Spinal cord (tissue), 10 donors: ENCODE measurements at places on chromosomes 4 and X. TPM values are rescaled to one million over a fixed set of nuclear protein-coding genes. Genes with fewer than 3 reads are reported as not detected.

RBMXL3 gene
- not detected for total RNA-seq

SPANXA1 gene
- total RNA-seq = not detected

SLIT2 gene
- 84.7 TPM for total RNA-seq

NXF3 gene
- total RNA-seq = not detected

DNA sequence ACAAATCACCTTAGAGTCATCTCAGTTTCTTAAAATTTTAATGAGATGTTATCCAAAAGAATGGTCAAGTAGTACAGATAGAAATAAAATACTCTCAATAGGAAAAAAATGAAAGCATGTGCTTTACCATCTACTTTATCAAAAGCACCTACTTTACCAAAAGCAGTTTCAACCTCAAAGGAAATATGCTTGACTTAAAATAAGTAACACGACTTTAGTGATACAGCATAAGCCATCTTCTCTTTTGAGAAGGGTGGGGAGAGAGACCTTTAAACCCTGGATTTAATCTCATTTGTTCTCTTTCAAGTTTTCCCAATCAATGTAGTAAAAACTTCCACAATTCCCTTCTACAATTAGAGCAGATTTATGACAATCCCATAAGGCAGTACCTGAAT, 26.5 kb downstream of the OTUD4 start:
- DNase-seq = no peak

- no peak for DNase-seq
These were observed 6.3 kb upstream of the SGMS2 start for GRCh38 chr4:107818301-107818910.

DNA sequence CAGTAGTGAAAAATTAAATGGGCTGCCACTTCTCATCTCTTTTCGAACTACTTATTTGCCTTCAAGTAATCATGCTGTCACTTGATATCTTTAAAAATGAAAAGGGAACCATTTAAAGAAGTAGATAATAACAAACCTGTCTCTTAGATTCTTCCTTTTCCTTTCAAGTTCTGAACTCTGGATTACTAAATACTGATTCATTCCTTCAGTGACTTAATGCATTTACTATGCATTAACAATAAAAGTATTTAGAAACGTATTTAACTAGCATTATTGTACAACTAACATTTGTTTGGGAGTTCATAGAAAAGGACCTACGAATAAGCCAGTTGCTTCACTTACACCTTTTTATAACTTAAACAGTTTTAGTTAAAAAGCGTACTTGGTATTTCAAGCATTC, 61.1 kb upstream of the RAB33B start:
- DNase-seq = no peak

DNA sequence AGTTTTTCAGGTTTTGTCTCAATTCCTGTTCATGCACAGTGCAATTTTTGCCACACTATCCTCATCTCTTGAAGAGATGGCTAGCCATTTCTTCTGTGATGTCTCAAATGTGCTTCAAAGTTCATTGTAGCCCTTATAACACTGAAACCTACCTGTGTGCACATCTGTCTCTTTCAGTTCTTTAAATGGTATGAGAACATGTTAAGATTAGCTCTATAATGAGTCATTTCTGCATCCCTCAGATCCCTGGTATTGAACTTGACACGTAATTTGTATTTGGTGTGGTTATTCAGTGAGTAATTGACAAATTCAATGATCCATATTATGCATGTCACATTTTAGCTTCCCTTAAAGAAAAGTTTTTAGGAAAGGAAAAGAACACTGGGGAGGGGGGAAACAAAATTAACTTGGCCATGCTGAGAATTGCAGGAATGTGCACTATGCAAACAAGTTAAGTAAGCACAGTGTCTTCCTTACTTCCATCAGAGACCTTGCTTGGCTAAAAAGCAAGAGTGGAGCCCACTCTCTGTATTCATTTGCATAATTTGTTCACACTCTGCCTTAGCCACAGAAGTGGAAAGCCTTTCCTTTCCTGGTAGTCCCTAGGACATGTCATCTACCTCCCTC, 659.8 kb upstream of the MAGEB2 start:
- no peak for DNase-seq

DNA sequence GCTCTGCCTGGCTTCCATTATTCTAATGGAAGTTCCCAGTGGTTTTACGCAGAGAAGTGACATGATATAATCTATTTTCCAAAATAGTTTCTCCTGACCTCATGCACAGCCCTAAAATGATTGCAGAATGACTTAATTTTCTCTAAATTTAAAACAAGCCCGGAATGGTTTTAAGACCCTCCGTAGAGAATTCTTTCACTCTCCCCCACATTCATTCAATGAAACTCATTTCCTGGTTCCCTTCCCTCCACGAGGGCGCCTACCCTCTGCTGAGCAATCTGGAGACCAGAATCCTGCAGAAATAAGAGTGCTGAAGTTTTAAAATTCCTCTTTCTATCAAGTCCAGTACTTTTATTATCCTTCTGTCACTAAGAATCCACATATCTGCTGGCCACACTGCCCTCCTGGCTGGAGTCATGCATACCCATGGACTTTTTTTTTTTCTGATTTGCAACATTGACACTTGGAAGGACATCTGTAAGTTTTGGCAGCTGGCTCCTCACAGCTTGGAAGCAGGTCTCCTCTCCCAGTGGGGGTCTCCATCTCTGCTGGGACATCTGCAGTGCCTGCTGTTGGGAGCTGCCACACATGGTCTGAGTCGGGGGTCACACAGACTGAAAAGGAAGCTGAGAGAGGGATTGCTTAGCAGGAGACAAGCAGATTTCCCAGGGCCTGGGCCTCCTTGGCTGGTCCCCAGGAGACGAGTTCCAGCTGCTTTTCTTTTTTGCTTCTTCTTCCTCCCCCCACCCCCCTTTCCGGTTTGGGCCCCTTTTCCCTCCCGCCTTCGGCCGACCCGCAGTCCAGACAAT, 86.1 kb downstream of the SOWAHB start:
- DNase-seq = no peak
